Stimulated activated CD8-positive, alpha-beta memory T cell treated with anti-CD3 and anti-CD28 coated beads, Interleukin-12 subunit alpha, Interleukin-12 subunit beta, amount 100 ng/mL, for 1 hour (primary cell): ENCODE measurements at places on chromosomes 5 and 9.

GRCh38 chr5:148615644-148616275 lies 38.6 kb downstream of the HTR4 start:
- no peak for DNase-seq

GRCh38 chr5:180499684-180500083 lies 5.5 kb downstream of the CNOT6 start:
- no peak for DNase-seq

DNA sequence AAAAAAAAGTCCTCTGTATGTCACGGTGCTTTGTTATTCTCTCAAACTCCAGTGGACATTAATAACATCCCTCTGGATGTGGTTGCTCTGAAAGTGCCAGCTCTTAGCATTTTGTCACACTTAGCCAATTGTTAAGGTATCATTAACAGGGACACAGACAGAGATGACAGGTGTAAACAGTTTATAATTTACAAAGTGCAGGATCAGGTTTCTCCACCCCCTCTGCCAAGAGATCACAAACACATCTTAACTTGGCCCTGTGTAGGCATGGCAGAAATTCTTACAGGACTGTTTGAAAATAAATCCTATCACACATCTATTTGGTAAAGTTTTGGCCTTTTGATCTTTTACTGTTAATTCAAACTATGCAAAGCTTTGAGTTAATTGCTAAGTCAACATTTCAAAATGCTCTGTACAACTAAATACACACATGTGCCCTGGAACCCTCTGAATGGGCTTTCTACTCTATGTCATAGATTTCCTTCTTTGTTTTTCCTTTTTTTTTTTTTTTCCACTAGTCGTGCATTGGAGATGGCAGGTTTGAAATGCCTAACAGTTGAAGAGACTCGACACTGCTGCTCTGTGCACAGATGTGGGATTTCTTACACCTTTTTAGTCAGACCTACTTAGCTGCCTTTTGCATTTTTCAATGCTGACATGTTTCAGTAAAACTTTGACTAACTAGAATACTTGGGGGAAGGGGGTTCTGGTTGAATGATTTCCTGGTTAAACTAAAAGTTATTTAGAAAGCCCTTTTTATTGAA lies 41.7 kb downstream of the SEMA6A start:
- DNase-seq, result no peak

DNA sequence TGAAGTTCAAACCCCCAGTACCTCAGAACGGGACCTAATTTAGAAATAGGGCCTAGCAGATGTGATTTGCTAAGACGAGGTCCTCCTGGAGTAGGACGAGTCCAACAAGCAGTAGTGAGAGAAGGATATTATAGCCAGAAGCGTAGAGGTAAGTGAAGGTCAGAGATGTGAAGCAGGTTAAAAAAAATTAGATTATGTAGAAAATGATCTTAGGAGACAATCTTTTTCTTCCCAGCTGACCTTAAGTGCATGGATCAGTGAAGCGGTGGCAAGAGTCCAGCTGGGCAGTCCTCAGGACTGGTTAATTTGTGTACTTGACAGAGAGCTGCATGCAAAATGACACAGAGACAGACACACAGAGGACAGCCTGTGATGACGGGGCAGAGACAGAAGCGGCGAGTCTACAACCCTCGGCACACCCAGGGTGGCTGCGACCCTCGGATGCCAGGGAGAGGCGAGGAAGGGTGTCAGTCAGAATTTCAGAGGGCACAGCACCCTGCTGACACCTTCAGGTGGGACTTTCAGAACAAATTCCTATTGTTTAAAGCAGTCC lies 131.4 kb upstream of the IRX4 start:
- no peak for DNase-seq

- DNase-seq, result no peak
Observed at GRCh38 chr9:109269081-109269480, 51.8 kb downstream of the EPB41L4B start.

- no peak for DNase-seq
Observed at GRCh38 chr9:91589101-91589553, 165.5 kb upstream of the NFIL3 start.

DNA sequence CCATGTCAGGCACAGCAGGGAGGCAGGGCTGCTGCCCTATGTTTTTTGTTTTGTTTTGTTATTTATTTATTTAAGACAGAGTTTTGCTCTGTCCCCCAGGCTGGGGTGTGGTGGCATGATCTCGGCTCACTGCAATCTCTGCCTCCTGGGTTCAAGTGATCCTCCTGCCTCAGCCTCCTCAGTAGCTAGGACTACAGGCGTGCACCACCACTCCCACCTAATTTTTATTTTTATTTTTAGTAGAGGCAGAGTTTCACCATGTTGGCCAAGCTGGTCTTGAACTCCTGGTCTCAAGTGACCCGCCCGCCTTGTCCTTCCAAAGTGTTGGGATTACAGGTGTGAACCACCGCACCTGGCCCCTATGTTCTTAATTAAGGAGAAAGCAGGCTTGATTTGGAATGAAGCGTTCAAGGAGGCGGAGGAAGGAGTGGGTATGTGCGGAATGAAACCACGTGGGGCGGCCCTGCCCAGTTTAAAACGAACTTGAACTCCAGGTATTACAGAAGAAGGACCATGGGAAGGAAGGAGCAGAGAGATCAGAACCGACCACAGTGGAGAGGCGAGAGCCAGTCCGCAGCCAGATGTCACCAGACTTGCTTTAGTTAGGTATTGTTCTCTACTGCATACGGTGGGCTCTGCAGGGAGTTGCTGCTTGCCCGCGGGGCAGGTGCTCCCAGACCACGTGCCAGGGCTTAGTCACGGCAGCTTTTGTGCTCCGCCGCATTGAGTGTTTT lies 34.9 kb upstream of the EPB41L4B start:
- DNase-seq, result no peak

- DNase-seq, result no peak
Observed at GRCh38 chr9:88750832-88751360, 215.9 kb downstream of the NXNL2 start.

DNA sequence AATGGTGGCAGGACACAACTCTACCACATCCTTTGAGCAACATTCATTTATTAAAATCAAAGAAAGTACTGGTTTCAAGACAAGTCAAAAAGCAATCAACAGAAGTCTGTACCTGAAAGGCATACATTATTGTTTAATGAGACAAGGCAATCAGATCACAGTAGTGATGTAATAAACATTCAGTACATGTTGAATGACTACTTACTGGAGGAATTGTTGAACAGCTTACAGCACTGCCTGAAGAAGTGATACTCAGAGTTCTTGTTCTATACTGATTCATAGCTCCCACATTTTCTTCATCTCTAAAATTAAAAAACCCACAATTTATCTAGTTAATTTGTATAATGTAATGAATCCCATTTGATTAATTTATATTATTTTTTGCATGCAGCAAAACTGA lies 18.2 kb downstream of the RIOK2 start:
- DNase-seq, result no peak

DNA sequence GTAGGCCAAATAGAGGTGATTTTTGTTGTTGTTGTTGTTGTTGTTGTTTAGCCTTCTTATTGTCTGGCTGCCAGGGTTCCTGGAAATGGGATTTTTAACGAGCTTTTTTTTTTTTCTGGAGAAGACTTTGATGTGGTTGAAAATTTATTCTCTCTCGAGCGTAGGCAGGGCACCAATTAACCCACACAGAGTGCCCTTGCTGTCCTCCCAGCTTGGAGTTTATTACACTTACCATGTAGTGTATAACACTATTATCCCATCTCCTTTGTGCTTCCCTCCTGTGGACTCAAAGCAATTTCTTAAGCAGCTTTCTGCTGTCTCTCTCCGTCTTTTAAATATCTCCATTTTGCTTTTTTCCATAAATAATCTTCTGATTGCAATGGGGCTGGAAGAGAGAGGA lies 57.4 kb downstream of the OR2K2 start:
- DNase-seq, result no peak

GRCh38 chr9:134214766-134215419 lies 50.5 kb upstream of the RNU6ATAC start:
- DNase-seq, result no peak

DNA sequence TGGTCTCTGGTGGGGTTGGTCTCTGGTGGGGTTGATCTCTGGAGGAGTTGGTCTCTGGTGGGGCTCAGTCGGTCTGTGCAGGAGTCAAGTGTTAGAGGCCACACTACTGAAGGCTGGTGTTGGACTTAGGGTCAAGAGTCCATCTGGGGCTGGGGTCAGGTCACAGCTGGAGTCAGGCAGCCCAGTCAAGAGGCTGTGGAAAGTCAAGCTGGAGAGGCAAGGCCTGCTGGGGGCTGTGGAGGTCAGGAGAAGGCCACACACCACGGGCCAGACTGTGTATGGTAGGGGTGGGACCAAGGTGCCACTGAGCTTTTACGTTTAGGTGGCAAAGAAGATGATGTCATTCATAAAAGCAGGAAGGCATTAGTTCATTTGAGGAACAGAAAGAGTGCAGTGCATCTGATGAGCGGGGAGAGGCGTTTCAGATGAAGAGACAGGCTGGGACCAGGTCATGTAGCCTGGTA lies 16.7 kb upstream of the CD74 start:
- DNase-seq, result no peak

DNA sequence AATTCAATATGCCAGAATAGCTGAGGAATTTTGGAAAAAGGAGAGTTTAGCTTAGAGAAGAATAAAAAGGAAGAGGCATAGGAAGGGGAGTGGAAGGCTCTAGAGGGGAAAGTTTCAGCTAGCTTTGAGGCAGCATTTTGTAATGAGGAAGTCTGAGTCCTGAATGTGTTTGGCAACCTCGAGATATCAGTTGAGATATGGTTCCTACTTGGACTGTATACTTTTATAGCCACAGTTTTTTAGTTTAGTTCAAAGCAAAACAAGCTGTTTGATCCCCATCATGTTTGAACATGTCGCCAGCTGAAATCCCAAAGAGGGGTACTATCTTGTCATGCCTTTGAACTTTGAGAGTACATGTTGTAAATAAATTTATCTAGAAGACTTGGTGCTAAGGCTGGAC lies 559.0 kb upstream of the FTMT start:
- DNase-seq, result no peak

GRCh38 chr9:36037549-36038122 lies 923 bp downstream of the RECK start:
- no peak for DNase-seq

- DNase-seq, result no peak
Observed at GRCh38 chr5:173329491-173330337, 1.5 kb upstream of the STC2 start.

- DNase-seq, result no peak
Observed at GRCh38 chr9:127735530-127736185, 564 bp upstream of the TOR2A start.

DNA sequence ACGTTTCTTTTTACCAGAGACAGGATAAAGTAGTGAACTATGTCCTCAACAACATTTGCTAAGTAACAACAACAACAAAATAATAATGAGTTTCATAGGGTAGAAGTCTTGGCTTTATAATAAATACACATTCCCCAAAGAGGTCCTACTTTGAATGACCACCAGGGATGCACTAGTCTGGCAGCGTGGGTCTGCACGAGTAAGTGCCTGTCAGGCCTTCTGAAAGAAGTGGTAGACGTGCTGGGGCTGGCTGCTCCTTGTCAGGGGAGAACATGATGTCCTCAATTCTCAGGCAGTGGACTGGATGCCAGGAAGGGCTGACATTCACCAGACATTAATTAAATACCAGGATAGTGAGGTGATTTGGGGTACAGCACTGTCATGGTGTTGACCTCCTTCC lies 331.1 kb downstream of the TMEM38B start:
- no peak for DNase-seq

- no peak for DNase-seq
Observed at GRCh38 chr5:33238826-33239695, 201.7 kb upstream of the TARS1 start.

DNA sequence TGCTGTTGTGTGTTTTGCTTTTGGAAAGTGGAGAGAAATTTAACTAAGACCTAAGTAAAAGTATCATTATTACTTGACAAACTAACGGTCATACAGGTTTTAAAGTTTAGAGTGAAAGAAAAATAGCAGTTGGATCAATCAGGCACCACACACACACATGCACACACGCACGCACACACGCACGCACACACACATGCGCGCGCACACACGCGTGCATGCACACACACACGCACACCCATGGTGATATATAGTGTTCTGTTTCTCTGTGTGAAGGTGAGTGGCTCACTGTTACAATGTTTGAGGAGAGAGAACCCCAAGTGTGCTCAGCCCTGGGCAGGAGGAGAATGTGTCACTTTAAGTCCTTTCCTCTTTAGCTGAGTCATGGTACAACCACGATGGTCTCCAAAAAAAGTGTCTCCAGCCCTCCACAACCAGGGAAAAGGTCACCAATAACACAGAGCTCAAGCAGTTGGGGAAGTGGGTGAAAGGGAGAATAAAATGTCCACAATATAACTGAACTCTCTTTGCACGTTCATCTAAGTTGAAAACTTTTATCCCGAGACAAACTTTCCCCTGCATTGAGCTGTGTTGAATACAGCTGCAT lies 3.2 kb downstream of the ZNF366 start:
- no peak for DNase-seq

DNA sequence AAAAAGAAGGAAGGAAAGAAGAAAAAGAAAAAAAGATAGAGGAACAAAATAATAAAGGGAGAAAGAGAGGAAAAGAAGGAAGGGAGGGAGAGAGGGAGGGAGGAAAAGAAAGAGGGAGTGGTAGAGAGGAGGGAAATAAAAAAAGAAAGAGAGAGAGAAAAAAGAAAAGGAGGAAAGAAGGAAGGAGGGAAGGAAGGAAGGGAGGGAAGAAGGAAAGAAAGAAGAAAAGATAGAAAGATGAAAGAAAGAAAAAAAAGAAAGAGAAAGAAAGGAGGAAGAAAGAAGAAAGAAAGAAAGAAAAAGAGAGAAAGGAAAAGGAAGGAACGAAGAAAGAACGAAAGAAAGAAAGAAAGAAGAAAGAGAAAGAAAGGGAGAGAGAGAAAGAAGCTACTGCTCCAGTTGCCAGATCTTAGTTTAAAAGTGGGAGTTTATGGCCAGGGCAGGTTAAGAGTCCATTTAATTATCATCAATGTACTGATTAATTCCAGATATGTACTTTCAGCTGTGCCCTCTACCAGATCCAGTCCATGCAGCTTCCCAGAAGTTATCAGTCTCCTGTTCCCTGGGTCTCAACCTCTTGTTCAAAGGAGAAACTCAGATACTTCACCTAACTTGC lies 1378.5 kb upstream of the NUDT12 start:
- DNase-seq, result no peak
